ENCODE measurements at places on chromosomes 12 and 14.

- no peak for DNase-seq
These were observed 54.8 kb upstream of the RASSF8 start for GRCh38 chr12:25903603-25904245.

- DNase-seq: no peak
These were observed 61.2 kb downstream of the NOC4L start for GRCh38 chr12:132205271-132206045.

GRCh38 chr14:33940561-33941011, 10.3 kb downstream of the EGLN3 start:
- no peak for DNase-seq

- DNase-seq: no peak
These were observed 199.5 kb upstream of the SFSWAP start for GRCh38 chr12:131511391-131511802.

DNA sequence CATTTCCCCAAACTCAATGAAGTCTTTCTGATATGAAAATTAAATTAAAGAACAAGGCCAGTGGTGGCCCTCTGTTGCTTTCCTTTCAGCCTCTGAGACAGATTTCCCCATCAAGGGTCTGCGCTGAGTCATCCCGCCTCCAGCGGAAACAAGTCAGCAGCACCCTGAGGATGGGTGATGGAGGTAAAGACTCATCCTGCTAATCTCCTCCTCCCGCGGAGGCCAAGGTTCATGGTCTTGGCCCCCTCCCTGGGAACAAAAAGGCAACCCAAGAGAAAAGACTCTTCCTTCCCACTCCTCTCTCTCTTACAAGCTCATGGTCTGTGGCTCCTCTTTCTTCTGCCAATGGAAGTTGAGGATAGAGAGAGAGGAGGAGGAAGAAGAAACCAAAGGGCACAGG, 9.0 kb upstream of the NUMB start:
- no peak for DNase-seq

GRCh38 chr14:76713121-76713520, 48.1 kb upstream of the VASH1 start:
- DNase-seq: no peak

DNA sequence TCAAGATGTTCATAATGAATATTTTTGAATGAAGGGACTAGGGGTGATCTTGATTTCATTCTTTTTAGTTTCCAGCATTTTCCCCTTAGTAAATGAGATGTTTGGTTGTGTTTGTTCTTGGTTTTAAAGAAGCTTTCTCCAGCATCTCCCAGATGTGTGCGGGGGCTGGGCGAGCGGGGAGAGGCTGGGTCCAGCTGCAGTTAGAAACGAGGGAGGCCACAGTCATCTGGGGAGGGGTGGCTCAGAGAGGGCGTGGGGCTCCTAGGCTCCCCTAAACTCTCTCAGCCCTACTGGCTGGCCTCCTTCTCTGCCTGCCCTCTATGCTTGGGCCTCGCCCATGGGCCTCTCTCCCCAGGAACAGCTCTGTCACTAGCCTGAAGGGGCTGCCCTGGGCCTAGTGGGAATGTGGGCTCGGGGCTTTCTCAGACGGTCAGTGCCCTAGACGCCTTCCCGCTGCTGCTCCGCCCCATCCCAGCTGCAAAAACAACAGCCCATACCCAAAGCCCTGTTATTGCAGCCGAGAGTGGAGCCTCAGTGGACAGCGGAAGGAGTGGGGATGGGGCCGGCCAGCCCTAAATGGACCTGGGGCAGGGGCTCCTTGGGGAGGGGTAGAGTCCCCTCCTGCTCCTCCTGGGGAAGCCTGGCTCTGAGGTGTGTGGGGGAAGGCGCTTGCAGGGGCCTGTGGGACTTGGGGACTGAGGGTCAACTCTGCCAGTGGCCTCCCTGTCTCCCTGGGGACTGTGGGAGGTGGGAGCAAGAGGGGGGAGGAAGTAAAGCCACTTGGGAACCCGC, 18.3 kb upstream of the EIF2B2 start:
- no peak for DNase-seq

- DNase-seq: no peak
These were observed 64.7 kb upstream of the PTCSC3 start for GRCh38 chr14:36241183-36241582.

DNA sequence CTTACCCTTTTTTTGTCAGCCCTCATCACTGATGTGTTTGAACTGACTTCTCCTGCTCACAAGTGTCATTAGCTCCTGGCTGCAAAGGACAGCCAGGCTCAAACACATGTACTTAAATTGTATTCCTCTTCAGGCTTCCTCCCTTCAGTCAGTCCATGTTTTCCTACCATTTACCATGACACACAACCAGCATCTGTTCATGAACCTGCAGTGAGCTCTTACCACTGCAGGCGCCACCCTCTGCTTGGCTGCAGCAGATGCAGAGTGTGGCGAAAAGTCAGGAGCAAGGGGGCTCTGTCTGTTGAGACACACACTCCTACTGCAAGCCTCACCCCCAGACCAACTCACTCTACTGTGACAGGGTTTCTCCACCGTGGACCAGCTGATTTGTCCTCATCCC, 70.2 kb downstream of the TSPAN11 start:
- no peak for DNase-seq

- no peak for DNase-seq
These were observed 81.6 kb downstream of the IPO8 start for GRCh38 chr12:30614031-30614430.

DNA sequence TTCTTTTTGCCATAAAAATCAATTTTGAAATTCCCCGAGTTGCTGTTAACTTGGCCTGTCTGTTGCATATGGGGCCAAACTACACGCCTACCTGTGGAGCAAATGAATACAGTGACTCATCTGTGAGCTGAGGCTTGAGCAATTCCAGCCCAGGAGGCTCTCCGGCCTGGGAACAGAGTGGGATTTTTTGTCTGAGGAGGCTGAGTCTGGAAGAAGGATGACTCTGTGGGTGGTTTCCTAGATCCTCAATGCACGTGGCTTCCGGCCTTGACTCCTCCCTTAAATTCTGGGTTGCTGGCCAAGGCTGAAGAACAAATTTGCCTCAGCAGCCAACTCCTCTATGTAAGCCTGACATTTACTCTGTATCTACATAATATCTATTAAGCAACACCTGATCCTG, 124.1 kb downstream of the SSPN start:
- no peak for DNase-seq

DNA sequence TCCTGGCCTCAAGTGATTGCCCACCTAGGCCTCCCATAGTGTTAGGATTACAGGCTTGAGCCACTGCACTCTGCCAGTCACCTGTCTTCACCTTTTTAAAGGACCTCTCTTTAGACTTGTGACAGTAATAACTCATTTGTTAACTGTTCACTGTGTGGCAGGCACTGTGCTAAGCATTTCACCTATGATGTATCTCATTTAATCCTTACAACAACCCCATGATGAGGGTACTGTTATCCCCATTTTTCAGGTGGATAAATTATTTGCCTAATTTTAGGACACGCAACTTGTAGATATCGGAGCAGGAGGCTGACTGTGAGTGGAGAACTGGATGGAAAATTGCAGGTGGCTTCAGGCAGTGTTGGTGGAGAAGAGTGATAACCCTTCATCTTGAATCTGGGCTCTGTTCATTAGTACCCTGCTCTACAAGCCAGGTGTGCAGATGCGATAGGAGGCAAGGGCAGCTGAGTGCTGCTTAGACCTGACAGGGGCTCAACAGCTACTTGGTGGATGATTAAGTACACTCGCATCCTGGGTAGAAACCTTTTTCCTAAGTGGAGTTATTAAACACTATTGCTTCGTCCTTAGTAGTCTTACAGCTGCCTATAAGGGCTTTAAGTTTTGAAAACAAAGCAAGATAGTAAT, 2.7 kb downstream of the TCTN1 start:
- no peak for DNase-seq

- no peak for DNase-seq
These were observed 29.1 kb upstream of the COX6A1 start for GRCh38 chr12:120408771-120409170.

DNA sequence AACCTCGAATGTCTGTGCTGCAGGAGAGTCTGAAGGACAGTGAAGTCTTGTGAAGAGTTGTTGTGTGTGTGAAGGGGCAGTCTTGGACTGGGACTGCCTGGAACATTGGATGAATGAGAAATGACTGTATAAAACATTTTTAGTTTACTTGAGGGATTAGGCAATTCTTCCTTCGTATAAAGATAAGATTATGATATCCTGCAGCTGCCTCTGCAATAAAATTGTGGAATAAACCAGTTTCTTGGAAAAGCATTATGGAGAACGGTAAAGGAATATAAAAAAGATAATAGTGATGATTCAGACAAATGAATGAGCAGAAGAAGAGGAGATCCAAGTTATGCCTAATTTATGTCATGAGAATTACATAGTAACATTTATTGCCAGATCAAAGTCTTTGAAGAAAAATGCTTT, 30.9 kb upstream of the LUM start:
- no peak for DNase-seq

DNA sequence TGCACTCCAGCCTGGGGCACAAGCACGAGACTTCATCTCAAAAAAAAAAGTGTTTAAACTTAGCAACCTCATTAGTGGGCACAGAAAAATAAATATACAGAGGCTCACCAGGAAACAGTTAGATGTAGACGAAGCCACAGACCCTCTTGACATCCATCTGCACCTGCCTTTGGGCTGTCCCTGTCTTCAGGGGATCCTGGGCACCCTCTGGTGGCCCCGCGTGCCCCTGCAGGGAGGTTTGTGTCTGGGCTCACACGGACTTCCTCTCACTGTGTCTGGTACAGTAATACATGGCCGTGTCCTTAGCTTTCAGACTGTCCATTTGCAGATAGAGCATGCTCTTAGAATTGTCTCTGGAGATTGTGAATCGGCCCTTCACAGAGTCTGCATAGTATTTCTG, 916.5 kb downstream of the TMEM121 start:
- no peak for DNase-seq

- no peak for DNase-seq
These were observed 50.0 kb downstream of the LGMN start for GRCh38 chr14:92698393-92698792.

DNA sequence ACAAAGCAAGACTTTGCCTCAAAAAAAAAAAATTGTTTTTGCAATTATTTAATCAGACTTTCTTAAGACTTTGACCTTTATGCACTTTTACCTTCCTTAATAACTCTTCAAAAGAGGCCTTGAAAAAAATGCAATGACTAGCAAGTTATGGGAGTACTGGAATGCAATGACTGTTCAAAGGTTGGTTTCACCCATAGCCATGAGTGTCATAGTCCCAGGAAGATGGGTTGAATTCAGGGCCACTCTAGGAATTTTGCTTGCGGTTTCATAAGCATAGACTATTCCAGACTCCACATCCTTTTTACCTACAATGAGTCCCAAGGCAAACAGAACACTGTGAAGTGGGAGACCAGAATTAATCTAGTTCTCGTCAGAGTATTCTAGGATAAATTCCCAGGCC, 29.4 kb upstream of the DENND5B start:
- no peak for DNase-seq

GRCh38 chr12:79194595-79194994, 330.0 kb downstream of the SYT1 start:
- DNase-seq: no peak
